Activated CD8-positive, alpha-beta memory T cell treated with anti-CD3 and anti-CD28 coated beads, Interleukin-2, amount 50 U/mL, for 48 hours (primary cell): ENCODE measurements at places on chromosomes 2 and 18.
A peak's percentile ranks its signal among the peaks of the same experiment; 100 is the strongest.

DNA sequence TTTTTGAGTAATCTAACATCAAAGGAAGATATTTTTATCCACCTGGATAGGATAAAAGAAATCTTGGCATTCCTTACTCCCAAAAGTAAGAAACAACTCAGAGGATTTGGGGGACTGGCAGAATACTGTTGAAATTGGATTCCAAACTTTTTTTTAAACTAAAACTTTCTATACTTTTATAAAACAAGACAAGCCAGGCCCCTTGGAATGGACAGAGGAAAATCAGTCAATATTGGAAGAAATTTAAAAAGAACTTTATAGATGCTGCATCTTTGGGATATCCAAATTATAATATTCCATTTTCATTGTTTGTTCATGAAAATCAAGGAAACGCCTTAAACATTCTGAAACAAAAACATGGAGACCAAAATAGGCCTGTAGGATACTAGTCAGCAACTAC lies 147.6 kb upstream of the PIEZO2 start:
- no peak for DNase-seq

- DNase-seq: no peak
Measured at GRCh38 chr18:49285627-49286026, 174.8 kb downstream of the DYM start.

DNA sequence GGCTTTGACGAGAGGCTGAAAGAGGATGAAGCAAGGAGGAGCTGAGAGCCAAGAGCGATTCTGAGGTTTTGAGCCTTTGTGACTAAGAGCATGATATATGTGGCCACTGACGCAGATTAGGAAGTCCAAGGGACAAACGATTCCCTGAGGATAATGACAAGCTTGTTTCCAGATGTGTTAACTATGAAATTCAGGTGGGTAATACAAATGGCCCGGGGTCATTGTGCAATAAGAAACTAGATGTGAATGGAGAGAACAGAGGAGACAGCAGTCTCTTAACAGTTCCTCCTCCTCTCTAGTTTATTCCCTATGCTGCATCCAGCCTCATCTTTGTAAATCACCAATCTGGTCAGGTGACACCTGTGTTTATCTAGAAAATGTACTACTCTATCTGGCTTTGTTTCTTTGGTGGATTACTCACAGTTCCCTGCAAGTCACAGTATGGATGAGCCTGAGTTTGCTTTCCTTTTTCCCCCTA lies 84.2 kb downstream of the SOCS6 start:
- no peak for DNase-seq

GRCh38 chr2:219057709-219058540 lies 2.8 kb downstream of the IHH start:
- peak; percentile 88 for DNase-seq

- DNase-seq: no peak
Measured at GRCh38 chr2:29193111-29193510, 77.9 kb downstream of the CLIP4 start.

GRCh38 chr2:9145752-9146430 lies 60.7 kb upstream of the ASAP2 start:
- DNase-seq: no peak

DNA sequence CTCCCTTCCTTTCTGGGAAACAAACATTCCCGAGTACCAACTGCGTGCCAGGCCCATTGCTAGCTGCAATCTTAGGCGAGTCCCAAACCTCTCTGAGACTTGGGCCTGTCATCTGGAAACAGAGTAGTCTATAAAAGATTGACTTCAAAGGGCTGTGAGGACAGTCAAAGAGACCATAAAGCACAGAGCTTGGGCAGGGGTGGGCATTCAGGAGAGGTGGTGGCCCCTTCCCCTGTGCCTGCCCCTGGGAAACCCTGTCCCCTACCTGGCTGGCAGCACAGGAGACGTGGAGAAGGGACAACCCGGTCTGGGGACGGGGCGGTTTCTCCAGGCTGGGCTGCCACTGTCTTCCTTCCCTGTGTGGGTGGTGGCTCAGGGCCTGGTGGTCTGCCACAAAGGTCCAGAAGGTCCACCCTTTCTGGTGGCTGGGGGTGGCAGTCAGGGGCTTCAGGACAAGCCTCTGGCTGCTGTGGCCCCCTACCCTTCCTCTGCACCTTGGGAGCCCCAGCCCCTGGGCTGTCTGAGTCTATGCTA lies 33.9 kb upstream of the FOSL2 start:
- DNase-seq: peak; percentile 75

GRCh38 chr2:49861821-49862220 lies 707.5 kb upstream of the FSHR start:
- DNase-seq: no peak

DNA sequence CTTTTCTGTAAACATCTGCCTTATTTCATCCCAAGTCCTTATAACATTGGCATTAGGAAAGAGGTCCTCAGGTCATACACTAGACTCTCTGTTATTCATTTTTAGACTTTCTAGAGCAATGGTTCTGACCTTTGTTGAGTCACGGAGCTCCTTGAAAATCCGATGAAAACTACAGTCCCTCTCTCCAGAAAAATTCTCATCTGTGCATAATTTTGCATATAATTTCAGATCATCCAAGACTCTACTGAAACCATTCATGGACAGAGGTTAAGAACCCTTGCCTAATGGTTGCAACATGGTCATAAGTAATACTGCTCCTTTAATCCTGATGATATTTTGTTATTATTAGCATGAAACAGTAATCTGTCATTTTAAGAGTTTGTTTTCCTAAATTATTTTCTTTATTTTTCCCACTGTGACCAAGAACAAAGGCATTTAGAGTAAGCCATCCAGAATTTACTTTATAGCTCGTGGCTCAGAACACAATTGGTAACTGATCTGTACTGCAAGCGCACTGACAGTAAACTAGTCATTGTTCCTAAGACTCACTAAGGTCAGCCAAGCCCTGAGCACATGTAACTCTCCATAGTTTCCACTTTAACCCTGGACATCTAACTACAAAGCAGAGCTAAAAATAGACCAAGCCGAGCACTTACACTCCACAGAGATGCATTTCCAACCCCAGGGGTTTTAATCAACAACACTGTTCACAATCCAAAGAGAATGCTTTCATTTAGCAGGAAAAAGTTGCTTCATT lies 8.4 kb downstream of the MYOM1 start:
- DNase-seq: no peak

DNA sequence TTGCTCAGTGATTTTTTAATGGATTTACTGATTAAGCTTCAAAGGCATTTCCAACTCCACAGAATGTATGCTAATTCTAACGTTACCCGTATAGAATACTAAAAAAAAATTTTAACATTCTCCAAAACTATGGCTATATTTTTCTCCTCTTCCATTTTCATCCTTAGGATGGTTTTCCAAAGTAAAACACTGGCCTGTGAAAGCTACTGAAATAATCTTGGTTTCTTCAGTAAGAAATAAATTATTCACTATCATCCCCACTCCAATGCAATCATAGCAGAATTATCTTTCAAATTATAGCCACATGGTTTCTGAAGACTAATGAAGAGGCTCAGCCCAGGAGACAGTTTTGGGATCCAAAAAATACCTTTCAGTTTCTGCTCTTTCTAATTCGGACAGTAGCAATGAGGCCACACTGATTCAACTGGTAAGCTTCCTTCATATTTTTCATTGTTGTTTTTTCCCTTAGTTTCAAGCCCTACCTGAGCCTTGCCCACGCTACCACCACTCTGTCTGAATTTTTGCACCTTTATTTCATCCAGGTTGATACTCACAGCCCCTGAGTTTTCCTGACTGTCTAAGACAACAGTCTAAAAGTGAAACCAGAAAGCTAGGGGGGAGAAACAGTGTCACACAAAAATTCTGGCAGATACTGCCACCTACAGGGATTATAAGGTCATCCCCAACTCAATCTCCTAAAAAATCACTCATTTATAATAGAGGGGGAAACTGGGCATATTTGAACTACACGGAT lies 887.9 kb downstream of the NRXN1 start:
- DNase-seq: no peak

GRCh38 chr2:75406131-75406581 lies 154.6 kb downstream of the EVA1A start:
- no peak for DNase-seq

GRCh38 chr2:130830538-130830937 lies 6.2 kb upstream of the ARHGEF4 start:
- no peak for DNase-seq

GRCh38 chr2:188813315-188813714 lies 160.9 kb upstream of the COL3A1 start:
- DNase-seq: no peak

GRCh38 chr18:55370936-55371335 lies 217.1 kb downstream of the TCF4 start:
- DNase-seq: no peak

DNA sequence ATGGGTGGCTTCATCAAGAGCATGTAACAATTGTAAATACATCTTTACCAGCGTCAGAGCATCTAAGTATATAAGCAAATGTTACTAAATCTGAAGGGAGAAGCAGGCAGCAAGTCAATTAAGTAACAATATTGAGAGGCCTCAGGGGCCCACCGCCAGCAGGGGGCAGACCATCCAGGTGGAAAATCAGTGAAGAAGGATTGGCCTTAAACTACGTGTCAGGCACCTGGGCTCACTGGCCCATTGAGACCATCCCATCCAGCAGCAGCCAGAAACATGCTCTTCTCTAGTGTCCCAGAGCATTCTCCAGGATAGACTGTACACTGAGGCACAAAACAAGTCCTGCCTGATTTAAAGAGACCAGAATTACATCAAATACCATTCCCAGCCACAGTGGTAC lies 96.2 kb upstream of the SNTG2 start:
- DNase-seq: peak; percentile 75

DNA sequence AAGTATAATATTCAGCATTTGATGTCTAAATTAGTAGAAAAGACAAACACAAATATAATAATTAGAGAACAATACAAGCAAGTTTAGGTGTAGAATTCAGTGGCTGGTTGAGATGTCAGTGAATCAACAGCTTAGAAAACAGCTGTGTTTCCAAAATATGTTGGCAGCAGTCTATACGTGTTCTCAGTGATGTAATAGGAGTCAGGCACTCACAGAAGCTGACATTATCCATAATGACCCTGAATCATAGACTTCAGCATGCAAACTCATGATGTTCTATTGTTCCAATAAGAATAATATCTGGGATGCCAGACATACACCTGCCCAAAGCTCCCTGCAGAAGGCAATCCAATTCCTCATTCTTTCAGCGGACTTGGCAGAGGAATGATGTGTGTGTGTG lies 164.7 kb downstream of the SLC8A1 start:
- no peak for DNase-seq
